Activated T-cell treated with anti-CD3 and anti-CD28 coated beads, Interleukin-2, amount 50 U/mL, for 4 hours (primary cell): ENCODE measurements at places on chromosomes 7 and 10. TPM values are rescaled to one million over a fixed set of nuclear protein-coding genes. Genes with fewer than 3 reads are reported as not detected.

The SLIT1 gene
- total RNA-seq, result 0.16 TPM

The IKZF1 gene
- 228 TPM for total RNA-seq

The ATG9B gene
- 5.8 TPM for total RNA-seq

The GIMAP4 gene
- total RNA-seq, result 10.1 TPM

The GIMAP2 gene
- 22.7 TPM for total RNA-seq

The DYNC1I1 gene
- not detected for total RNA-seq

The PPP1R17 gene
- not detected for total RNA-seq

The PIP gene
- not detected for total RNA-seq

GRCh38 chr10:57098146-57098545 is 737.1 kb upstream of the ZWINT start:
- no peak for DNase-seq

- DNase-seq, result no peak
Observed at GRCh38 chr10:8052341-8052955, 2.0 kb upstream of the GATA3 start.

DNA sequence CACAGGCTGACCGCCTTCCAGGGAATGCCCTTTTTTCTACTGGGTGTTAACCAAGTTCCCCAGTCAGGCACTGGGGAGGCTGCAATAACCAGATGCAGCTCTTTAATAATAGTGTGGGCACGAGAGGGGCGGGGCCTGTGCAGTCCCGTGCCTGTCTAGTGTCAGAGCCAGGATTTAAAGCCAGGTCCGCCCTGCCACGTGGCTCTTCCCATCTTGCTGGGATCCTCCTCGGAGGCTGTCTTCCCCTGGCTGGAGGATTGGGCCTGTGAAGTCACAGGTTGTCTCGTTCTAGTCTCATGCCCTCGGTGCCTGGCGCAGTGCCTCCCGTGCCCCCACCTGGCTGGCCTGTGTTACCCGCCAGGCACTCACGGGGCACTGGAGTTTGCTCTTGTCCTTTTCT is 25.2 kb downstream of the TMEM120A start:
- DNase-seq, result no peak

- DNase-seq, result no peak
Observed at GRCh38 chr7:33336820-33337219, 207.5 kb downstream of the BBS9 start.
